ENCODE measurements at places on chromosomes 16 and 17. TPM values are rescaled to one million over a fixed set of nuclear protein-coding genes. Genes with fewer than 3 reads are reported as not detected.

TRAF4 gene
- 0.33 TPM for polyA plus RNA-seq

NEK8 gene
- 2.7 TPM for polyA plus RNA-seq

ETV4 gene
- not detected for polyA plus RNA-seq

KARS1 gene
- 116 TPM for polyA plus RNA-seq

ZNF287 gene
- not detected for polyA plus RNA-seq

CCL16 gene
- polyA plus RNA-seq = not detected

DNA sequence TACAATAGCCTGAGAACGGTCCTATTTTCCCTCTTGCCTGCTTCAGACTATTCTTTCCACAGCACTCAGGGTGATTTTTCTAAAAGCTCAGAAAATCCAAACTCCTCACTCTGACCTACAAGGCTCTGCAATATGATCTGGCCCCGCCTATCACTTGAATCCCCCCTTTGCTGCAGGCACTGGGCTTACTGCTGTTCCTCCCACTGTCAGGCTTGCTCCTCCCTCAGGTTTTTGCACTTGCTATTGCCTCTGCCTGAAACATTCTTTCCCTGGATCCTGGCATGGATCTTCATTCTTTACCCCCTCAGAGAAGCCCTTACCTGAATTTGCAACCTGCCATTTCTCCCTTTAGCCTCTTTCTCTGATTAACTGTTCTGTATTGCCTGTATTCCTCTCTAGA lies 52.3 kb downstream of the RPGRIP1L start:
- no peak for DNase-seq

GRCh38 chr16:53090591-53091411 lies 36.0 kb downstream of the CHD9 start:
- peak; percentile 74 for DNase-seq

DNA sequence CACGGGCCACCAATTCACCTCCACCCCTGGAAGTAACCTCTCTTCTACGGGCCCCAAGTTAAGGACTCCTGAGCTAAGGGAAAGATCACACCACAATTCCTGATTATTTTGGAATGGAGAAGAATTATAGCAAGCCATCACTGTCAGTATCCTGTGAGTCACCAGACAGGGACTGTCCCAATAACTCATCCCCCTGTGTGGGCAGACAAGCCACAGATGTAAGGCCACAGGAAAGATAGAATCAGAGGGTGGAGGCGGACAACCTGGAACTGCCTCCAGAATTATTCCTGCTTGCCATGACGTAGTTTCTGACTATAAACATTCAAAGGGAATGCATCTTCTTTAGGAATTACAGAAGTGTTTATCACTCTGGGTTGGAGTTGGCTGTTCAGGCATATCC lies 5.8 kb upstream of the MYO1D start:
- DNase-seq = peak; percentile 11

- DNase-seq = no peak
Measured at GRCh38 chr17:57945996-57946797, 9.0 kb downstream of the CUEDC1 start.

GRCh38 chr17:81404558-81405165 lies 9.4 kb downstream of the BAHCC1 start:
- DNase-seq = no peak

GRCh38 chr16:49931916-49932315 lies 76.0 kb upstream of the ZNF423 start:
- DNase-seq = no peak

DNA sequence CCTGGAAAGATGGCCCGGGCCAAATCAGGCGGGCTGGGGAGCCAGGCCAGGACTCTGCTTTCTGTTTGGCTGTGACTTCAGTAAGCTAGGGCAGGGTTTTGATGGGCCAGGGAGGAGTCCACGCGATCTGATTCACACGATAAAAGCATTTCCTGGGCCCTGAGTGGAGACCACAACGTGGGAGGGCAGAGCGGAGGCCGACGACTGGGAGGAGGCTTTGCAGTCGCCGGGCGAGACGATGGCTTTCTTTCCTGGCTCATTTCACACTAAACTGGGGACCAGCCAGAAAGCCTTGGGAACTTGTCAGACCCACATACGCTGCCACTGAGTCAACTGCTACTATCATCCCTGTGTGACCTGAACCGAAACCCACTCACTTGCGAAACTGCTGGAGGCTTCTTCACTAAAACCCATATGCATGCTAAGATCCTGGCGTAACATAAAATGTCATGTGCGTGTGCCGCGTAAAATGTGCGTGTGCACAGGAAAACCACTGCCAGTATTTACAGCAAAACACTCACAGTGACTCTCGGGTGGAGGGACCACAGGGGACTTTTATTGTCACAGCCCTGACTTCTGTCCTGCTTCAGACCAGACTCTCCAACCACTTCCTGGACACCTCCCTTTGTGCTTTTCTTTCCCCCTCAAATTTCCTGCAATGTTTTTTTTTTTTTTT lies 14.2 kb upstream of the RHBDF2 start:
- peak; percentile 97 for DNase-seq

DNA sequence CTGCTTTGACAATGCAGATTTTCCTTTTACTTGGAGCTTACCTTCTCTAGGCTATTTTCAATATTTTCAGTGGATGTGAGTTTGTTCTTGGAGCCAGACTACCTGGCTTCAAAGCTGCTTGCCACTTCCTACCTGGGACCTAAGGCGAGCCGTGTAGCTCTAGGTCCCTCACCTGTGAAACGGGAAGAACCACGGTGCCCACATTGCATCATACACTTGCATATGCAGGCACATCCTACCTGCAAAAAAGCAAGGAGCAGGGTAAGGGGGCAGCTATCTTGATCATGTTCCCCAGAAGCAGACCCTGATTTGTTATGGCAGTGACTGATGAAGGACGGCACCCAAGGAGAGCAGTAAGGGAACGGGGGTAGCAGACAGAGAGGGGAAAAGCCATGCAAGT lies 27.0 kb upstream of the MPRIP start:
- no peak for DNase-seq

DNA sequence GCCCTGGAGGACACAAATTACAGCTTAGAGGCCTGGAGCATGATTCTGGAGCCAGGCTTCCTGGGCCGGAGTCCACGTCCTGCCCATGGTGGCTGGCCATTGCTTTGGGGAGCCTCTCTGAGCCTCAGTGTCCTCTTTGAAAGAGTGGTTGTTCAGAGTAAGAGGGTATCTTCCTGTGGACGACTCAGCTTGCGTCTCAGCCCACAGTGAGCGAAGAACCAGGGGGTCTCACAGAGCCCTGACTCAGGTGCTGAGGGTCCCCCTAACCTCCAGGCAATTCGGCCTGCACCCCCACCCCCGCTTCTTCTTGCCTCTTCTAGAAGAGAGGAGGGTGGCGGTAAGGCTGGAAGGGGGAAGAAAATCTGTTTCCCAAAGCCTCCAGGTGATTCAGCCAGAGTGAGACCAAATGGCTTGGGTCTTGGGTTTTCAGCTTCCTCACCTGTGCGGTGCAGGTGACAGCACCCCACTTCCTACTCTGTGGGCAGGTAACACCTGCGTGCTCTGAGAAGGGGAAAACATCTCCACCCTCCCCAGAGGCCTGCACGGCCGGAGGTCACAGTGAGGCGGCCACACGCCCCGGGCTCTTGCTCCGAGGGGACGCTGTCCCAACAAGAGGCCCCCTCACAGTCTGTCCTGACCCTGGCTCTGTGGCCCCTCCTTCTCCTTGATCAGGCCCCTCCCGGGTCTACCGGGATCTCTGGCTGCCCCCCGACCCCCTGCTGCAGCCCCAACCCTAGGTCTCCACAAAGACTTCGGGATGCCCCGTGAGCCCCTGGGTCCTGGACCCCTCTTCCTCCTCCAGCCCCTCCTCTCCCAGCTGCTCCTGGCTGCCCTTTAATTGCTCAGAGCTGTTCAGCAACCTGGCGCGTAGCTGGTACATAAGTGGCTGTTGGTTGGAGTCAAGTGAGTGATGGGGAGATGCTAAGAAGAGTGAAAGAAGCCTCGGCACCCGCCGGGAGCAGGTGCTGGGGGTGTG lies 119.2 kb downstream of the METRNL start:
- DNase-seq = peak; percentile 33

- no peak for DNase-seq
Measured at GRCh38 chr17:13643180-13643579, 41.5 kb upstream of the HS3ST3A1 start.

- DNase-seq = no peak
Measured at GRCh38 chr17:67606471-67606870, 111.3 kb upstream of the NOL11 start.

- no peak for DNase-seq
Measured at GRCh38 chr16:20260215-20261009, 66.9 kb downstream of the GP2 start.

DNA sequence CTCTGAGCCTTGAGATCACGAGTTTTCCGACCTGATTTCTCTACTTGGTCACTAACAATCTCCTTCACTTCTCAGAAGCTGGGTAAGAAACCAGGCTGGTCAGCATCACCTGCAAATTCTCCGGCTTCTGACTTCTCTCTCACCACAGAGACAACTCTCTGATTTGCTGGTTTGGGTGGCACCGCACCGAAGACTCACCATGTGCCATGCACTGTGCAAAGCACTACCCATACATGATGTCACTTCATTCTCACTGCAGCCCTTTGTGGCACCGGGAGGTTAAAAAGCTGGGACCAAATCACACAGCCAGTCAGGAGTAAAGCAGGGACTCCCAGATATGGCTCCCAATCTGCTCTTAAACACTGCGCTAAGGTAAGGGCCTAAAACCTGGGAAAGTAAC lies 647 bp downstream of the VAC14 start:
- DNase-seq = no peak

DNA sequence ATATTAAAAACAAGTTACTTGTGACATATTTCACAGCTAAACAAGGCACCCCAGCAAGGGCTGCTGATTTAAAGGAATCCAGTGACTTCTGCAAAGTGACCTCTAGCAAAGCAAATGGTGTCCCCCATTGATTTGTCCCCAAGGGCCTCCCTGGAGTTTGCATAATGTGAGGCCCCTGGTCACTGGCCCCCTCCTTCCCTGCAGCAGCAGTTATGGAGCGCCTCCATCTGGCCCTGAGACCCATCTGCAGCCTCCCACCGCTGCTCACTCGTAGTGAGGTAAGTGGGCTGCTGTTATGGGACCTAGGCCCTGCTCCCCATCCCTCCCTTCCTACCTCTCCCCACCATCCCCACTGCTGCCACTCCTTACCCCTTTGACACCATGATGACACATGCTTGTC lies 19.6 kb upstream of the EEF2K start:
- no peak for DNase-seq

Data from CD14-positive monocyte (primary cell).